ENCODE measurements at places on chromosomes 5 and 9. TPM values are rescaled to one million over a fixed set of nuclear protein-coding genes. Genes with fewer than 3 reads are reported as not detected.

SVEP1 gene
- 44.6 TPM for total RNA-seq

GRCh38 chr5:9376363-9377117 lies 169.3 kb downstream of the SEMA5A start:
- DNase-seq, result no peak

DNA sequence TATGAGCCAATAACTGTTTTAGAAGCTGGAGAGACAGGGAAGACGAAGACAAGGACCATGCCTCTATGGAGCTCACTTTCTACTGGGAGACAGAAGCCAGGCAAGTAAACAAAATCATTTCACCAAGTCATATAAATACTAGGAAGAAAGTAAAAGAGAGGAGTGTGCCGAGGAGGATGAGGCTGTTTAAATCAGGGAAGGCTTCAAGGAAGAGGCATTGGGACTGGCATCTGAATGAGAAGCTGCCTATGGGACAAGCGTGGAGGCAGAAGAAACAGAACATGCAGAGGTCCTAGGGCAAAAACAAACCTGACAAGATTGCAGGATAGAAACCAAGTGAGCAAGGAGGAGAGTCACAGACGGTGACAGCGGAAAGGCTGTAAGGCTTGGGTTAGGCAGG lies 68.1 kb upstream of the CPLX2 start:
- DNase-seq, result no peak

TMEM232 gene
- total RNA-seq, result 3.7 TPM

UBE2QL1 gene
- 0.89 TPM for total RNA-seq

C5orf34 gene
- total RNA-seq, result 5.1 TPM

DNA sequence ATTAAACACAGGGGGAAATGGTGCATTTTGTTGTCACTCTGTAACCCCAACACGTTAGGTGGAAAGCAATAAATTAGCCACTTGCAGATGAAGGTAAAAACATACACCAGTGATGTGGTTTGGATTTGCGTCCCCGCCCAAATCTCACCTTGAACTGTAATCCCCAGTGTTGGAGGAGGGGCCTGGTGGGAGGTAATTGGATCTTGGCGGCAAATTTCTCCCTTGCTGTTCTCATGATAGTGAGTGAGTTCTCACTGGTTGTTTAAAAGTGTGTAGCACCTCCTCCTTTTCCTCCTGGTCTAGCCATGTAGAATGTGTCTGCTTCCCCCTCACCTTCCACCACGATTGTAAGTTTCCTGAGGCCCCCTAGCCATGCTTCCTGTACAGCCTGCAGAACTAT lies 17.2 kb downstream of the EPB41L4A start:
- DNase-seq, result no peak

PKD2L2 gene
- total RNA-seq, result 0.10 TPM

DNA sequence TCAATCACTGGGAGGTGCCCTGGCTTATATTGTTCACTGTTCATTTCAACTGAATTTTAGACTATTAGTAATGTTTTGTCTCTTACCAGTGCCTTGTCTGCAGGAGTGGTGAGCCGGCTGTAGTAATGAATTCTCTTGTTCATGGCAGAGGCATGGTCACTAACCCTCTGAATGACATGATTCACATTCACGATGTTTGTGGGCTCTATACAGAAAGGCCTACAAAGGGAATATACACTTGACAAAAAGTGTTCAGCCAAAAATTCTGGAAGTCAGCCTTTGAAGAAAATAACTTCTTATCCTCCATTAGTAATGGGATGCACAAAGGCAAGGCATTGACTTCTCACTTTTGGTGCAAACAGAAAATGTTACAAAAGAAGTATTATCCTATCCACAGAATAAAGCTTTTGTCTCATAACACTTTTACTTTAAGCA lies 39.6 kb downstream of the SLC38A9 start:
- no peak for DNase-seq

DNA sequence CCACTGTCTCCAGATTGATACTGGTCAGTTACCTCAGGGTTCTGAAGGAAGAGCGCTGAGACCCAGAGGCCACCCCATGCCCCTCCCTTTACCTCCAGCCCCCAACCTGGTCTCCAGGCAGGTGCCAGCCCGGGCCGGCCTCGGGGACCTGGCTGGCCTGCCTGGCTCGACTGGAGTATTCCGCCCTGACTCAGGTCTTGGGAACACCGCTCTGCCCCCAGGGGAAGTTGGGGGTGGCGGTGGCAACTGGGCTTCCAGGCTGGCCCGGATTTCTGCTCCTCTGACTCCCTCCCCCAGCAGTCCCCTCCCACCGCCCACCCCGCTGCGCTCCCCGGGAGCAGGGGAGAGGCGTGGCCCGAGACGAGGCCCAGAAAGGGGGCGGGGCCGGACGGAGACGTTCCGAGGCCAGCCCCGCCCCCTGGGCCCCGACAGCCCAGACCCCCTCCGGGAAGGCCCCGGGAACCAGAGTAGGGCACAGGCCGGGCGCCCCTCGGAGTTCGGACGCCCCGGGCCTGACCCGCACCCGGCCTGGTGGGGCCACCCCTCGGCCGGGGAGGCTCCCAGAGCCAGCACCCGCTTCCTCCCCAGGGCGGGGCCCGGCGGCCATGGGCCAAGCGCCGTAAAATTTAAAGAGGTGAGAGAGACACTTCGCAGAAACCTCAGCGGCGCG lies 82.5 kb upstream of the ZBTB43 start:
- no peak for DNase-seq

SPINK4 gene
- not detected for total RNA-seq

GFI1B gene
- 0.59 TPM for total RNA-seq

GRCh38 chr9:121494192-121494591 lies 5.5 kb downstream of the GGTA1 start:
- no peak for DNase-seq

DNA sequence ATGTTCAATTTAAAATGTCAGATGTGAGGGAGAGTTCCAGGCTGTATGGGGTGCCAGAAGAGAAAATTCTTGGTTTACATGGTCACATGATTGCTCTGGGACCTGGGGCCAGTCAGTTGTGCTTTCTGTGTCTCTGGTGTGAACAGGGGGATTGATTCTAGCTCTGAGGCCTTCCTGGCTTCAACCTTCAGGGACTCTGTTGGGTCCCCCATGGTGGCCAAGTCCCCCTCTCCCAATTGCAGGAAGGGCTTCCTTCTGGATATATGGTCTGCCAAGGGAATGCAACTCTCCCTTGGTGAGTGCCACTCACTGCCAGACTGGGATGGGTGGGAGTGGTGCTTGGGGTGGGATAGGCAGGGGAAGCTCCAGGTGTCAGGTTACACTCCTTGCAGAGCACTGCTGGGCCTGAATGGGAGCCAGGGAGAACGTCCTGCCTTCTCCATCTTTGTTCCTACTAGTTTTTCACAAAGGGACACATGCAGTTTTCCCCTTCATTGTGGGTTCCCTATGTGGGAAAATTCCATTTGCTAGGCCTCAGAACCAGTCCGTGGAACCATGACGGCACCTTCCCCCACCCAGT lies 153.2 kb downstream of the MELK start:
- DNase-seq, result no peak

ZNF300 gene
- total RNA-seq, result 13.0 TPM

DNA sequence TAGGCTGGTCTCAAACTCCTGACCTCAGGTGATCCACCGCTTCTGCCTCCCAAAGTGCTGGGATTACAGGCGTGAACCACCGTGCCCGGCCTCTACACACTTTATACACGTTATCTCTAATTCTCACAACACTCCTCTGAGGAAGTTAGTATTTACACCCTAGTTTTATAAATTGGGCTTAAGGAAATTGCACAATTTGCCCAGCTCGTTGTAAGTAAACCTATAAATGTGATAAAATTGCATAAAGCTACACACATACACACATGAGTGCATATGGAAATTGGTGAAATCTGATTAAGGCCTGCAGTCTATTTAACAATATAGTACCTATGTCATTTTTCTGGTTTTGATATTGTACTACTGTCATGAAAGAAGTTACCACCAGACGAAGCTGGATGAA lies 4.4 kb upstream of the SLC4A9 start:
- DNase-seq, result no peak

GTF2H2C gene
- 42.5 TPM for total RNA-seq

DNA sequence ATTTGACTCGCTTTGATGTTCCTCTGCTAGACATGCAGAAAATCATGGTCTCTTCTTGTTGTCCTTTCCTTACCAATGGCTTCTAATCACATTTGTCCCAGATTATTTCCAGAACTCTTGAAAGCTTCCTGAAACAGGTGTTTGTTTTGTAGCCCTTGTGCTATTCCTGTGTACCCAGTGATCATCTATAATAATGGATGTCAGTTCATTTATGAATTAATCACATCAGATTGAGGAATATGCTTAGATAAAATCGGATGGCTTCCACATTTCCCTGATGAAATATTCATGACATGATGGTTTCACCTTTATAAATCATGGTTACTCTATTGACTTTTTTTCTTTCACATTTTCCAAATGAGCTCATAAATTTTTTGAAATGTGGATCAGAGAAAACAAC lies 359.0 kb upstream of the DMAC1 start:
- no peak for DNase-seq

DNA sequence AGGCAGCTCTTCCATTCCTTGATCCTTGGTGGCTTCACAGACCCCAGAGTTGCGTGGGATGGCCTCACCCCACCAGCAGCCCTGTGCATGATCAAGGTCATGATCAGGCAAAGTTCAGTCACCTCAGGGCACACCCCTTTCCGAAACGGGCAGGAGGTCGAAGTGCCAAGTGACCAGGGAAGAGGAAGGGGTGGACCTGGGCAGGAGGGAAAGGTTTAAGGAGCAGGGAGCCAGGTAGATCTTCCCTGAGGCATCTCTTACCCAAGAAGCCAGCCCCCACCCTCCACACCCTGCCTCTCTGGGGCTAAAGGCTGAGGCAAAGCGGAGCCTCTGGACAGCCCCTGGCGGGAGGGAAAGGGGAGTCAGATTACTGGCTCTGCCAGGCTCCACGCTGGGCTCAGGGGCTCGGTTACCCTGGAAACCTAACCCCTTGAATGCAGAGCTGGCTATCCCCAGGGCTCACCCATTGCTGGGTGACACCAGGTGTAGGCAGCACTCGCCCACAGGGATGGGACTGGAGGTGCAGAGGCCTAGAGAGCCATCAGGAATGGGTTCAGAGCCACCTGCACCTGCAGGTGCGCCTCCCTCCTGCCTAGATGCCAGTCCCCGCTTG lies 3.6 kb downstream of the MGAT4B start:
- no peak for DNase-seq

SEC61B gene
- total RNA-seq, result 54.4 TPM

GRCh38 chr5:62083247-62083646 lies 222.8 kb upstream of the KIF2A start:
- no peak for DNase-seq
